ENCODE measurements at places on chromosomes 5 and 9.

- no peak for DNase-seq
These were observed 10.3 kb upstream of the DOCK2 start for GRCh38 chr5:169626779-169627178.

GRCh38 chr5:109844695-109845094, 155.0 kb downstream of the MAN2A1 start:
- DNase-seq: no peak

GRCh38 chr9:115739096-115739875, 414.3 kb upstream of the PAPPA start:
- no peak for DNase-seq

GRCh38 chr5:82365026-82365425, 86.9 kb upstream of the RPS23 start:
- DNase-seq: no peak

All from NCI-H524 (cell line).